NK-92 treated with Interleukin-12 subunit alpha and Interleukin-12 subunit beta, amount 100 ng/mL, for 24 hours (cell line): ENCODE measurements at places on chromosomes 6 and 20.

DNA sequence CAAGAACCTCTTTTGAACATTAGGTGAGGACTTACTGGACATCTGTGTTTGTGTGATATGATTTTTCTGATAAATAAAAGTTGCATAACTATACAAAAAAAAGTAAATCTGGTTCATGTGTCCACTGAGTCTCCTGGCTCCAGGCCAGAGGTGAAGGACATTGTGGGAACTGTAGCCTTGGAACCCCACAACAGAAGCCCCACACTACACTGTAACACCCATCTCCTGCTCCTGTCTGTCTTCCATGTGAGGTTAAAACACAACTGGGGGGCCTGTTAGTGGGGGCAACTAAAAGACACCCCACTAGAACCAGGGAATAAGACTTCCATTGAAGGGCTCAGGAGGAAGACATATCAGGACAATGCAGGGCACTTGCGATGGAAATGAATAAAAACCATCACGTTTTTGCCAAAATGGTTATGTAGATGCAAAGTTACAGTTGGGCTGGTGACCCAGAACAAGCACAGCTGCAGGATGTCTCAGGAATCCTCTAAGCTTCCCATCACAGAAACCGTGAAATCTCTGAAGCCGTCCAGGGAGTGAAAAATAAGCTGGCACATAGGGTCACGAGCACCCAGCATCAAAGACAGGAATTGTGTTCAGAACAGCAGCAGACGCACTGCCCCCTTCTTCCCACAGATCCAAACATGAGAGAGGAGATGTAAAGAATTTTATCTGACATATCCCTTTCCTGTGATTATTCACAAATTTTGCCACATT is 36.7 kb upstream of the PCSK2 start:
- DNase-seq = no peak

DNA sequence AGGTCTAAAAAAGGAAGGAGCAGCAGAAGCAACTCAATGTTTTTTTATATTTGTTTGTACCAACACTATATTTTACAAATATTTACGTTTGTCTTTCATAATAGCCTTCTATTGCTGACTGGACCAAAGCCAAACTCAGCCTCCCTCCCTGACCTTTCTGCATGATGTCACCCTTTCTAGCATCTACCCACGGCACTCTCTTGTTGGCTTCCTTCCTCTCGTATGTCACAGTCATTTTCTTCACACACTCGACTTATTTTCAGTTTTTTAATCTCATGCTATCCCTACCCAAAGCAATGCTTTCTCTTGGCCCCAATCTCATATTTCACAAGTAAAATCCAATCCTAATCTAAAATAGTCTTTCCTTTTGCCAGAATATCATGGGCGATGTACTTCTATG is 16.3 kb upstream of the FAM8A1 start:
- DNase-seq = no peak

- DNase-seq = no peak
Measured at GRCh38 chr6:88867841-88868731, 95.3 kb downstream of the RNGTT start.

DNA sequence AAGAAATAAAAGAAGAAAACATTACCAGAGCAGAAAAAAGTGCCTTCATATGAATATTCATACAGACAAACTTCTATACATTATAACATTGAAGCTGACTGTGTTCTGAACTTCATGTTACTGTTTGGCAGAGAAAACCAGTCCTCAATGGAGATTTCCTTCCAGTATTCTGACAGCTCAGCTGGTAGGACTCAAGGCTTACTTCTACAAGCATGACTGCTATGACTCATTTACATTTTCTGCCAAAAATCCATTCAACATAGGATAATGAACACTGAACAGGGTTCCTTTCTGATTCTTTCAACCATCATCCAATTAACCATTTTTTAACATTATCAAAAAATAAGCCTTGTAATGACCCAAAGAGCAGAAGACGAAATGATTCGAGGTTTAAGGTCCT is 25.4 kb downstream of the COL9A1 start:
- no peak for DNase-seq

- no peak for DNase-seq
Measured at GRCh38 chr6:181049-181654, 111.1 kb upstream of the DUSP22 start.

GRCh38 chr6:67431076-67431475 is 1204.0 kb upstream of the ADGRB3 start:
- no peak for DNase-seq

GRCh38 chr6:109420751-109421150 is 19.7 kb downstream of the PPIL6 start:
- no peak for DNase-seq

- no peak for DNase-seq
Measured at GRCh38 chr6:25902071-25902470, 28.0 kb upstream of the SLC17A3 start.

GRCh38 chr6:24223115-24223919 is 97.3 kb downstream of the NRSN1 start:
- peak; percentile 3 for DNase-seq

GRCh38 chr6:23584134-23584763 is 541.8 kb upstream of the NRSN1 start:
- DNase-seq = no peak

DNA sequence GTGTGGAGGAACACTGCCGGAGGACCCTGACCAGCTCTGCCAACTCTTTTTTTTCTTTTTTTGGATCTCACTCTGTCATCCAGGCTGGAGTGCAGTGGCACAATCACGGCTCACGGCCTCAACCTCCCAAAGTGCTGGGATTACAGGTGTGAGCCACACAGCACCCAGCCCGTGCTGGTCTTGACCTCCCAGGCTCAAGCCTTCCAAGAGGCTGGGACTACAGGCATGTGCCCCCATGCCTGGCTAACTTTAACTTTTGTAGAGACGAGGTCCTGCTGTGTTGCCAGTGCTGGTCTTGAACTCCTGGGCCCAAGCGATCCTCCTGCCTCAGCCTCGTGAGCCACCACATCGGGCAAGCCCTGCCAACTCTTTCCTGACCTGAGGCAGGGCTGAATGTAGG is 11.2 kb downstream of the GCNT2 start:
- DNase-seq = no peak

DNA sequence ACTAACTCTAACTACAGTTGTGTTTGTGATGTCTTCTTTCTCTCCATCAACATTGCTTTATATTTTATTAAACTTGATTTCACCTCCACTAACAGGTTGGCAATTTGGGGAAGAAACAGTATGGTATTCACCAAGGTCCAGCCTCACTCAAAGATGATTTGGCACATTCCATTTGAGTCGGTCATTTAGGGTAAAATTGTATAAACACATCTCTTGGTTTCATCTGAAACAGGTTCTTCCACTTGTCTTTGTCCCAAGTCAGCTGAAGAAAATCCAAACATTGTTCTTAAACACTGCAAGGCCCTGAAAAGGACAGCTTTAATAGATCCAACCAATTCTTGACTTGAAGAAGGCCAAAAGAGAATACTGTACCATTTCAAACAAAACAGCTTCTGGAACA is 104.9 kb upstream of the NT5E start:
- no peak for DNase-seq

- DNase-seq = no peak
Measured at GRCh38 chr6:135186255-135186654, 5.1 kb downstream of the MYB start.

- DNase-seq = no peak
Measured at GRCh38 chr6:56037601-56038000, 162.2 kb upstream of the BMP5 start.

GRCh38 chr6:39387785-39388184 is 65.3 kb upstream of the KCNK16 start:
- DNase-seq = no peak

GRCh38 chr6:105900125-105900937 is 185.8 kb upstream of the PRDM1 start:
- DNase-seq = no peak

- no peak for DNase-seq
Measured at GRCh38 chr6:106253731-106254130, 71.8 kb downstream of the ATG5 start.

- DNase-seq = no peak
Measured at GRCh38 chr6:130381459-130382380, 15.9 kb downstream of the TMEM200A start.

GRCh38 chr6:154605178-154605881 is 94.8 kb upstream of the CNKSR3 start:
- no peak for DNase-seq

DNA sequence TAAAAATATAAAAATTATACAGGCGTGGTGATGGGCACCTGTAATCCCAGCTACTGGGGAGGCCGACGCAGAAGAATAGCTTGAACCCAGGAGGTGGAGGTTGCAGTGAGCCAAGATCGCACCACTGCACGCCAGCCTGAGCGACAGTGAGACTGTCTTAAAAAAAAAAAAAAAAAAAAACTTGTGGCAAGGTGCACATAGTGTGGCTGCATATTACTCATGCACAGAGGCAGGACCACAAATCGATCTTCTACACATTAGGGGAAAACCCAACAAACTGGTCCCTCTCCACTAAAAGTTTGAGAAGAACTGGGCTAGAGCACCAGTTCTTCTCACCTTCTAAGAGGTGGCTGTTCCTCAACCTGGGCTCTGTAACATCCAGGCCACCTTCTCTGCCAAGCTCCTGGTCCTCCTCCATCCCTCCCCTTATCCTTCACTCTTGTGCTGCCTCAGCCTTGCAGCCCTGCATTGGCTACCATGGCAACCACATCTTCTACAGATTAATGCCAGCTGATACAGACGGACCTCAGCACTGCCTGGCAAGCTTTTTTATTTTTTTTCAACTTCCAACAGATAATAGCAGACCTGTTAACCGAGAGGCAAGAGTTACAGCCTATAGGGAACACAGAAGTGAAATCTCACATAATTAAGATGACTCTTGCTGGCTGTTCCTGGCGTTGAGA is 88.0 kb downstream of the ATP9A start:
- no peak for DNase-seq

DNA sequence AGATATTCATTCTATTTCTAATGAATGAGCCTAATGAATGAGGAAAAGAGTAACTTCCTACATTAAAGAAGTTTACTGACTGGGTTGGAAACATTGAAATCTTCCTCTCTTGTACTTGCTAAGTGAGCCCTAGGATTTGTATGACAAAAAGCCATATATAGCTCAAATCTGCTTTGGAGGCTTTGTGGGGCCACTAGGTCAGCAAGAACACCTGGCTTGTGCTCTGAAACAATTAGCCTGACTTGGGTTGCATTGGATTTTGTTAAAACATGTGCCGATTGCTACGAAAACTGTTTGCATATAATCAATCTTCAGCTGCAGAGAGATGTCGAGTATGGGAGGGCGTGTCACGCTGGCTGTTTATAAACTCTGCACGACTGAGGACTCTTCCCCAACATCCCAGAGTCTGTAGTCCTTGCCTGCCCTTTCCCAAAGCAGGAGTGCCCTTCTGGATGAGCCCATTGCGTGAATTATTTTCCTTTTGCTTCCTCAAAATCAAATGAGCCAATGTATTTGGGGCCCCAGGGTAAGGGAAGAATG is 684.8 kb downstream of the DHX35 start:
- no peak for DNase-seq

DNA sequence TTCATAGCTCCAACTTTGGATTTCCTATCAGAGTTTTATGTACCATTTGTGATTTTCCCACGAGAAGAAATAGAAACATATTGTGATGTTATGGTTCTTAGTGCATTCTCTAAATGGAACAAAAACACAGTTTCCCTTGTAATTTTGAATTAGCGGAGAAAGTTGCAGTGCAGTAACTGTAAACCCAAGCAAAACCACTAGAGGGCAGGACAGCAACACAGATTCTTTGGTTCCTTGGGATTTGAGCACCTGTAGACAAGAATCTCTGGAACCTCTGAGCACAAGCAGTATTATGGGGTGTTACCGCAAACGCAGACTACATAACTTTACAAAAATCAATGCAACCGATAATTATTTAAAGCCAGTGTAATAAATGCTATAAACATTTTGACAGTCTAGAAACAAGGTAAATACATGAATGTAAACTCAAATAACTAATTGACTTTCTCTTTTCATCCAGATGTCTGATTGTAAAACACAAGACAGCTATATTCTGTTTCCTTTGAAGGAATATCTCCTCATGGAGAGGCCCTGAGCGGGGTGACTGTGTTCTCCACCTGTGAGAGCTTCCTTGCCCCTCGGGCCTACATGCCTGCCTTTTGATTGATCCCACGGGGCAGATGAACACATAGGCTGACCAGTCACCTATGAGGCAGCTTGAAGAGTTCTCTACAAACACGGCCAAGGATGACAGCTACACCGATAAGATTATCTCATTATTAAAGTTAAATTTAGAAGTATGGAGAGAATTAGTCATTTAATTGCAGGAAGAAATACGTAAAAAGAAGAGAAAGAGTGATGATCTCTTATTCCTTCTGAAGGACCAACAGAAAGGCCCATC is 67.5 kb upstream of the COL21A1 start:
- no peak for DNase-seq

GRCh38 chr6:168136622-168137021 is 57.6 kb upstream of the FRMD1 start:
- no peak for DNase-seq

DNA sequence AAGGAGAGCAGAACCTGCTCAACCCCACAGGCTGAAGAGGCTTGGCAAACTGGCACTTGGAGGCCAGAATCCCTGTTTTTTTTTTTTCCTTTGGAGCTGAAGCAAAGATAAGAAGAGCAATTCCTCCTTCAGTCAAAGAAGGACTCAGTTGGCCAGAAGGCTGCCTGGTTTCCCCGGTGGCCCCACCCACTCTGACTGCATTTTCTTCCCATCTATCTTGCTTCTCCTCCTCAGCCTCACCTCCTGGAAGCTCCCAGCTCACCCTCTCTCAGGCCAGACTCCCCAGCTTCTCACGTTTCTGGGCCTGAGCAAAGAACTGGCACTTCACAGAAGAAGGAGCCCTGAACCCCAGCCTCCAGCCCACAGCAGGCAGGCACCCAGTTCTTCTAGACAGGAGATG is 2.4 kb downstream of the LRFN2 start:
- no peak for DNase-seq

GRCh38 chr6:52976149-52976548 is 18.9 kb downstream of the GSTA4 start:
- DNase-seq = no peak

DNA sequence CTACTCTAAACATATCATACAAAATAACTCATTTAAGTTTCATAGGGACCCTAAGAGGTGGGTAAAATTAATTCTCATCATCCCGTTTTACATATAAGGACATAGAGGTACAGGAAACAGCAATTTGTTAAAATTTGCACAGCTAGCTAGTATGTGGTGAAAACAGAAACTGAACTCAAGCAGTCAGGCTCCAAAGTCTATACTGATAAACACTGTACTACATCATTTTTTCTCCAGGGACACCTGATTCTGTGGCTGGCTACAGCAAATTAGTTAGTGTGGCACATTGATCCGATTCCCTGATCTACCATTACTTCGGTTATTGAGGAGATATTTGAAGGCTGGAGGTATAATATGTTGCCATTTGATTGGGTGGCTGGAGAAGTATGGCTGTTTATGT is 36.2 kb upstream of the E2F3 start:
- DNase-seq = no peak
